ENCODE measurements at places on chromosomes 1 and 21.

DNA sequence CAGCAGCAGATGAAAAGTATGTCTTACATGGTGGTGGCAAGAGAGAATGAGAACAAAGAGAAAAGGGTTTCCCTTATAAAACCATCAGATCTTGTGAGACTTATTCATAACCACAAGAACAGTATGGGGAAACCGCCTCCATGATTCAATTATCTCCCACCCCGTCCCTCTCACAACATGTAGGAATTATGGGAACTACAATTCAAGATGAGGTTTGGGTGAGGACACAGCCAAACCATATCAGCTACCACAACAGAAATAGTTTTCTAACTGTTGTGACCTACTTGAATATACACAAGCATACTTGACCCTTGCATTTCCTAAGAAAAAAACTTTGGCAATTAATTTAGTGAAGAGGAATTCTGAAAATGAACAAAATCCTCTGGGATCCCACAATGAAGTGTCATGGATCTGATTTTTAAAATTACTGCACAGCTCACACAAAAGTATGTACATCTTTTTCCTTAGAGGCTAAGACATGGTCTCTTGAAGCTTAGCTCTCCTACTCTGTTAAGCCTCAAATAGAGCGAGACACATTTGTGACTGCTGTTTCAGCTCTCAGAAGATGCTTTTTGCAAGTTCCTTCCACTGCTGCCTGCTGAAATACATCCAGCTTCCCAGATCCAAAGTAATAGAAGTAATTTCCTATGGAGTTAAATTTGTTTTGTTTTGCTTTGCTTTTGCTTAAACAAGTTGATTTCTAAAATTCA is 265.8 kb downstream of the DPYD start:
- no peak for DNase-seq

DNA sequence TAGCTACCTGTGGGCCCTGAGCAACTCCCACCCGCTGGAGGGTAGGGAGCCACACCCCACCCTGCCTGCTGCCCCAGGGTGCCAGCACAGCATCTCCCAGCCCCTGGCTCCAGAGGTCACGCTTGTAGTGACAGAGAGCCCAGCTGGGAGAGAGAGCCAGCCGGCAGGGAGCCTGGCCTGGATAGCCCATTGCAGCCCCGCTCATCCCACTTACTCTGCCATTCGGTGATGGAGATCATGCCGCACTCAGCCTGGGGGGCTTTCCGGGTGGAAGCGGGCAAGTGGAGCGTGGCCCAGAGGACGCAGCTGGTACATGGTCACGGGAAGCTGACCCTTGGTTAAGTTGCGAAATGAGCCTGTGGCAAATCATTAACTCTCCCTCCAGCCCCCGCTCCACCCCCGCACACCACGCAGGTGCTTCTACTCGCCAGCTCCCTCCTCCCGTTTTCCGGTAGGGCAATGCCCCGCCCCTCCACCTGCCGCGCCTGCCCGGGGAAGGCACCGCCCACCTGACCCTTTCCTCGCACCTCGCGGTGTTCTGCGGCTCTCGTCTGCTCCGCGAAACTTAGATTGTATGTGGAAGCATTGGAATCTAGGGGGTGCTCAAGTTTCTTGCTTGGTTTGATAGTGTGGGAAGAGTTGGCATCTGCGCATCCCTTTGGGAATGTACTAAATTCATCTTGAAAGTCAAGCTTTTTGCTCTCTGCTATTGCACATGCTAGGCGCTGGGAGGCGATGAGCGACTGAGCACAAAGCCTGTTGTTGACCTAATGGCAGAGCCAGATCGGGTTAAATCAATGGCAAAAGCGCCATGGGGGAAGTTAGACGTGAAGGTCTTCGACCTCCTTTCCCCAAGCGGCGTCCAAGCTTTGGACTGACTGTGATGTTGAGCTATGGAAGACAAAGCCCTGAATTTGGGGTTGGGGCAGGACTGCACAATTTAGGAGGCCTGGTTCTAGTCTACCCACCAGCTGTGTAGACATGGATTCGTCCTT is at the start of gene GOLT1A:
Gene GOLT1A (minus strand): TSS at position 321 of the 995 bp plus-strand sequence. CDS start 82 bp downstream, at position 239.
- DNase-seq = no peak

GRCh38 chr1:216665406-216665805 is 57.8 kb downstream of the ESRRG start:
- no peak for DNase-seq

DNA sequence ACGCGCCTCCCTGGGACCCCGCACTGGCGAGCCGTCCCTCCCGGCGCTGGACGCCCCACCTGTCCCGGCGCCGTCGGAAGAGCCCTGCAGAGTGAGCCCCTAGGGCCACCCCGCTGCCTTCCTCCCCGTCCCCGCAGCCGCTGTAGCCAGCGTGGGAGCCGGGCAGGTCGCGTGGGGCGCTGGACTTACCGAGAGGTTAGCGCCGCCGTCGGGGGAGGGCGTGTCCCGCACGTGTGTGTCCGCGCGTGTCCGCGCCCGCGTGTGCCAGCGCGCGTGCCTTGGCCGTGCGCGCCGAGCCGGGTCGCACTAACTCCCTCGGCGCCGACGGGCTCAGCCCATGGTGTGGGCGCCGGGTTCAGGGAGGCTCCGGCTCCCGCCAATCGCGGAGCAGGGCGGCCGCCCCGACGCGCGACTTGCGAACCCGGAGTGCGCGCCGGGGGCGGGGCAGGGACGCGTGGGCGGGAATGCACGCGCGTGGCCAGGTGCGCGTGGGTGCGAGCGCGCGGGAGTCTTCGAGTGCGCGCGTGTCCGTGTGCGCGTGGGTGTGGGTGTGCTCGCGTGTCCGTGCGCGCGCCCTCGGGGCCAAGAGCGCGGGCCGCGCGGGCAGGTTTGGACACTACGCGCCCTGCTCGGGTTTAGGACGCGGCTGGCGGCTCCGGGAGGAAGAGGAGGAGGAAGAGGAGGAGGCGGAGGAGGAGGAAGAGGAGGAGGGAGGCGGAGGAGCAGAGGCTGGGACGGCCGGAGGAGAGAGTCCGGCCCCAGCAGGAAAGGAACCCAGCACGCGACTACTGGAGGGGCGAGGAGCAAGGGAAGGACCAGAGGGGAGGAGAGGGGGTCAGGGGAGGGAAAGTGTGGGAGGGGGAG is 145.2 kb upstream of the ETS2 start:
- DNase-seq = no peak

DNA sequence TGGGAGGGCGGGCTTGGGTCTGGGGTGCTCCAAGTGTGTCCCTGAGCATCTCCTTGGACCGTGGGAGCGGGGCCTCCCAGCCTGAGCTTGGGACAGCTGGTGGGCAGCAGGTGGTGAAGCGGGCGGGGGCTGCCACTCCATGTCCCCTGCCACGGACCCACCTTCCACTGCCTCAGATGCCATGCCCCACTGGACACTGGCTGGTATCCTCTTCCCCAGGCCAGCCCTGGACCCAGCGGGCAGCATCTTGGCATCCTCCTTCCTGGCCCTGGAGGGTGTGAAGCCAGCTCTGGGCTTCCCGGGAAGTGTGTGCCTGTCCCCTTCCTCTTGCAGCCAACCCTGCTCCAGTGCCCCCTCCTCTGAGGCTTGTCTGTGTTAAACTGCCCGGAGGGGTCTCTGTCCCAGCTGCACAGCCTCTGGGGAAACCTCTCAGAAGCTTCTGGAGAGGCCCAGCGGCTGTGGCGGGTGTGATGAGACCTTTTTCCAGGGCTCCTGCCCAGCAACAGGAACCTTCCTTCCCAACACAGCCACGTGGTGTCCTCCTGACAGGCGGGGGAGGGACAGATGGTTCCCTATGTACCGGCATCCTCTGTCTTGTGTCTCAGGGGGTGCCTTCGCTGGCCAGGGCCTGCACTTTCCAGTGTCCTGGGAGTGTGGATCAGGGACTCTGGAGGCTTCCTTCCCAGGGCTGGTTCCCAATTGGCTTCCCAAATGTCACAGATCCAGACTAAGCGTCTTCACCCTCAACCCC is 81.6 kb upstream of the DISP3 start:
- no peak for DNase-seq

- no peak for DNase-seq
Observed at GRCh38 chr1:23905461-23906025, 7.6 kb downstream of the CNR2 start.

DNA sequence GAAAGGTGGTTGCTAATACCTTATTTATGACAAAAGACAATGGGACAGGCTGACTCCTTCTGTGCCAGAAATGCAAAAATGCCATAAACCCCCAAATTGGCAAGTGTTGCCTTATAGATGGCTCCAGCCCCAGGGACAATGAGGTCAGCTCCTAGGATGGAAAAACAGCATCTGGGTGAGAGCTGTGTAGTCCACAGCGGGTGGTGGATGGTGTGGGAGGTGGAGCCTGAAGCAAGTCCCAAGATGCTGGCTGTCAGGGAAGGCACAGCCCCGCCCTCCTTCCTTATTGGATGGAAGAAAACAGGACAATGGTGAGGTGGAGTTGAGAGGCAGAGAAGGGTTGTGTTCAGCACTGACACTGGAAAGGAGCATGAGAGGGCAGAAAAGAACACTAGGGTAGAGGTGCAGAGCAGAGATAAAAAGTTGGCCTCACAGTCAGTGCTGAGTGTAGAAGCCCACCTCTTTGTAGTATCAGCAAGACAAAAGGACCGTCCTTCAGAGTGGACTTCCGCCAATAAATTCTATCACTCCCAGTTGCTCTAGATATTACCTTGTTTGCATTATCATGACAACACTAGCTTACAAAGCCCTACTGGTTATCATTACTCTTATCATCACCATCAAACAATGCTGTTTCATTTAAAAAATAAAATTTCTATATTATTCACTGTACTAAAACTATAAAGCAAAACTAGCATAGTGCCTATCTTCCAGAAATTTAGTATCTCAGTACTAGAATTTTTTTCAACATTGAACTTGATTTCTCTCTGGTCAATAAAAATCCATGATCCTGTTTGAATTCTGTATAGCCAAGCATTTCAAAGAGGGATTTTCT is 3.7 kb upstream of the SDE2 start:
- DNase-seq = no peak

- DNase-seq = no peak
Observed at GRCh38 chr1:185573677-185574076, 160.5 kb upstream of the HMCN1 start.

DNA sequence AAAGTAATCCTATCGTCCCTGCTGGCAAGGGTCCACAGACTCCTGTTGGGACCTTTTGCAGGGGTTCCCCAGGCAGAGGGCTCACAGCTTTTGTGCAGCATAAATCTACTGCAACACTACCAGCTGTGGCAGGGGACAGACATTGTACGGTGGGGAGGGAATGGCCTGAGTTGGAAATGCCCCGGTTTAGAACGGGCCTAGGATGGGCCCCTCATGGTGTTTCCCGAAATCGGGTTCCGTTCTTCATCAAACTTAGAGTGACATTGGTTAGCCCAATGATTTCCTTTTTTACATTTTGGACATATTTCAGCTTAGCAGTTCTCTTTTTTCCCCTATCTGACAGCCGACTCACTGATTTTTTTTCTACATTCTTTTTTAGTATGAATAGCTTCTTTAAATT is 26.5 kb upstream of the SAMD11 start:
- DNase-seq = no peak

DNA sequence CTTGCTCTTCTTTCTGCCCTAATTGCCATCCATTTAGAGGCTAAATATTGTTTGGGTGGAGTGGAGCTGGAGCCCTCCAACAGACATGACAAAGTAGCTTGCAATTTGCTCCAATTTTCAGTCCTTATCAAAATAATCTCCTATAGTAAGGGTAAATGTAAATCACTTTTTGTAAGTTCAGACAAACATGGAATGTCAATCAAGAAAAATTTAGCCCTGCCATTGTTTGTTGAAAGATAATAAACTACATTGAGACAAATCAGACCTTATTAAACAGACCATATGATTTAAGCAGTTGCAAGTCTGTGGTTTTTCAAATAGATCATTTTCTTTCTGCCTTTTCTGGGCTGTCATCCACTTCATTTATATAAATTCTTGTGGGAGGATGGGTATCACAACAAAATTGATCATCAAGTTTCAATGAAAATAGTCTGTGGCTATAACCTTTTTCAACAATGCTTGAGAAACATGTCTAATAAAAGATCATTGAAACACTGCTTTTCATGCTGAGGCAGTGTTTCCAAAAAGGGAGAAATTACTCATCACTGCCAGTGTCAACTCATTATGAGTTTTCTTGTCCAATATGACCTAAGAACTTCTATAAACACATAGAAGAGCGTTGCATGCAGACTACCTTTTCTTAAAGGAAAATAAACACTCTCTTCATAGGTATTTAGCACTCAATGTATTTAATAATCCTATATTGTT is 1152.0 kb upstream of the B3GALT2 start:
- no peak for DNase-seq

DNA sequence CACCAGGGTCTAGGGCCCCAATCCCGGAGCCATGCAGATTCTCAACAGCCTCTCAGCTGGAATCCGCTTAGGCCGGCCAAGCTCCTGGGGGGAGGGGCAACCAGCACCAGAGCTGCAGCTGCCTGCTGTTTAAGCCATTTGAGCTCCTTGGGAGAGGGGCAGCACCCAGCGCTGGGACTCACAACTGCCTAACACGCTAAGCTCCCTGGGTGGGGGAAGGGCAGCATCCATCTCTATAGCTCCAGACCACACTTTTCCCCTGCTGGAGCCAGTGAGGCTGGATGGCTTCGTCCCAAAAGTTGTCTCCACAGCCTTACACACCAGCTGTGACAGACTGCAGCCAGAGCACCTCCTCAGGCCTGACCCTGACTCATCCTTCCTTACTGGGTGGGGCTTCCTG is 6.9 kb upstream of the PTGFR start:
- DNase-seq = no peak

GRCh38 chr1:156525071-156525501 is 24.5 kb upstream of the MEF2D start:
- DNase-seq = no peak

DNA sequence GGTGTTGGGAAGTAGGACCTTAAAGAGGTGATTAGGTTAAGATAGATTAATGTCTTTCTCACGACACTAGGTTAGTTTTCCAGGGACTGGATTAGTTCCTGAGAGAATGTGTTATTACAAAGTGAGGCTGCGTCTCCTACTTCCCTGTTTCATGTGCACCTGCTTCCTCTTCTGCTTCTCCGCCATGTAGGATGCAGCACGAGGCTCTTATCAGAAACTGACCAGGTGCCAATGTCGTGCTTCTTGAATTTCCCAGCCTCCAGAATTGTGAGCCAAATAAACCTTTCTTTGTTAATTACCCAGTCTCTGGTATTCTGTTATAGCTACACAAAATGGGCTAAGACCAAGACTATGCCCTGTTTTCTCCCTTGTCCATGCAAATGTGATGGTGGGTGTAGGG is 152.2 kb upstream of the LMO4 start:
- no peak for DNase-seq

DNA sequence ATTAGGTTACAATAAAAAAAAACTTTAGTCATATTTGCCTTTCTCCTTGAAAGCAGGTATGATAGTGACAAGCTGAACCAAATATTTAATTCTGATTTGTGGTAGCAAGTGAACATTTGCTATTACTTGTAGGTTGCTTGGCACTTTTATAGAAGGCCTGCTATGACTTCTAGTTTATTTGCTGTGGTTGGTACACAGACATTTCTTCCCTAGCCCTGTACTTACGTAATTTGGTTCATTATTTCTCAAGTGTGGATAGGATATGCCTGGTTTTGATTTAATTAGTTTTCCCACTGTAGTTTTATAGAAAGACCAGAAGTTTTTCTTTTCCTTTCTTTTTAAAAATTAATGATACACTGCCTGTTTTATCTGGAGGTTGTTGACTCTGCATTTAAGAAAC is 55.9 kb downstream of the PPP2R5A start:
- no peak for DNase-seq
